ENCODE measurements at places on chromosomes 6 and 20.

DNA sequence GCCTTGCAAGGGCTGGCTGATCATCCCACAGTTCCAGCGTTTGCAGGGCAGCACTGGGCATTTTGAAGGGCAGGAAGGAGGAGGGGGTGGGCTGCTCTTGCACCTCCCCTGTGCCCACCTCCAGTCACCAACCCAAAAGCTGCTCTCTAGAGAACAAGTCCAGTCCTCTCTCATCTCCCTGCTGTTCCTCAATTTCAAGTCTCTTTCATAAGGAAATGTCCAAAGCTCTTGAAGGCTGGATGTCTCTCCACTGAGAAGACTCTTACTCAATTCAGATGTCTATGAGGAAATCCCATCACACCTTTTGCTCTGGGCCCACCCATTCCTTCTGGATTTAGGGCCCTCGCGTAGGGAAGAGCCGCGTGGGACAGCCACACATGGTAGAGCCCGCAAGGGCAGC, 31.7 kb downstream of the WRNIP1 start:
- DNase-seq = no peak

GRCh38 chr6:55388211-55388610, 60.9 kb downstream of the GFRAL start:
- no peak for DNase-seq

DNA sequence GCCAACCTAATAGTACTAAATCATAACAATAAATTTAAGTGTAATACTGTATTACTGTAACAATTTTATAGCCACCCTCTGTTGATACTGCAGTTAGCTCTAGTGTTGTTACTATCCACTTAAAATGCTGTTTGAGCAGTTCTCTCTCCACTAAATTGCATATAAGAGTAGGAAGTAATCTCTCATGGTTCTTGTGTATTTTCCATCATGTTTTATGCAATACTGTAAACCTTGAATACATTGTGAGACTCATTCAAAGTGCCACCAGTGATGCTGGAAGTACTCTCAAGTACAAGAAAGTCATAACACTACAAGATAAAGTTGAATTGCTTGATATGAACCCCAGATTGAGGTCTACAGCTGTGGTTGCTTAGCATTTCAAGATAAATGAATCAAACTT, 65.5 kb downstream of the WASF1 start:
- DNase-seq = no peak

- peak; percentile 89 for DNase-seq
These were observed 13.3 kb upstream of the RBPJL start for GRCh38 chr20:45293041-45294002.

- DNase-seq = no peak
These were observed 149.4 kb downstream of the PHF3 start for GRCh38 chr6:63785006-63785405.

GRCh38 chr20:35788796-35789195, 17.0 kb downstream of the PHF20 start:
- no peak for DNase-seq

- DNase-seq = no peak
These were observed 30.2 kb upstream of the IL17A start for GRCh38 chr6:52155791-52156576.

GRCh38 chr6:141199074-141199473, 933.7 kb upstream of the GJE1 start:
- no peak for DNase-seq

- DNase-seq = no peak
These were observed 73.4 kb upstream of the GTSF1L start for GRCh38 chr20:43800186-43800585.

GRCh38 chr6:127641905-127642304, 64.9 kb downstream of the C6orf58 start:
- DNase-seq = no peak

DNA sequence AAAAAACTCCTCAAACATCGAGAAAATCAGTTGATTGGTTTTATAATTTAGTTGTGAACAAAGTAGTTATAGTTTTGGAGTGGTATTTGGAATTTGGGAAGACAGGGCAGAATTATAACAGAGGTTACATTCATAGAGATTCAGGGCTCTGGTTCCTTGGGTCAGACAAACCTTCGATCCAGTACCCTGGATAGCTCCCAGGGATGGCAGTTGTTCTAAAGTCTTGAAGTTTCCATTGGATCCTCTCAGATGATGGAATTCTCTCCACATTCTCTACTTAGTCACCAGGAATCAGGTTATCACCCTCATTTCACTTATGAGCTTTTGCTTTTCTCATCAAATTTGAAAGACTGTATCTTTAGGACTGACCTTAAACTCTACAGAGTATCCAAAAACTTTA, 285.1 kb downstream of the CENPW start:
- DNase-seq = no peak

DNA sequence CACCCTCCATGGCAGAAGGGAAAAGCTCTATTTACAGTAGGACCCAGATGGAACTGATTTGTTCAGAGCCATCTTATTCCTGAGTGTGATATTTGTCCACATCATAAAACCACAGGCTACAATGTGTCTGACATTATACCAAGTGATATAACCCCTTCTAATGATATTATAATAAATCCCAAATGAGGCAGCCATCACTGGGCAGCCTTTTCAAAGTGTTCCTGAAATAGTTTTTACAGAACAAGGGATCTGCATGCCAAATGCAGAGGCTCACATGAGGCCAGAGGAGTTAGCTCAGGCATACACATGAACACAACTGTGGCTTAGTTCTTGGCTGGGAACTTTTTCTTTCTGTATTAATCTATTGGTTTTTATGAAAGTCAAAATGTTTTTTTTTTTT, 207.7 kb downstream of the MAFB start:
- no peak for DNase-seq

- DNase-seq = no peak
These were observed 99.7 kb downstream of the F13A1 start for GRCh38 chr6:6220718-6221117.

- peak; percentile 81 for DNase-seq
These were observed 31.4 kb downstream of the ACSS2 start for GRCh38 chr20:34907616-34908469.

DNA sequence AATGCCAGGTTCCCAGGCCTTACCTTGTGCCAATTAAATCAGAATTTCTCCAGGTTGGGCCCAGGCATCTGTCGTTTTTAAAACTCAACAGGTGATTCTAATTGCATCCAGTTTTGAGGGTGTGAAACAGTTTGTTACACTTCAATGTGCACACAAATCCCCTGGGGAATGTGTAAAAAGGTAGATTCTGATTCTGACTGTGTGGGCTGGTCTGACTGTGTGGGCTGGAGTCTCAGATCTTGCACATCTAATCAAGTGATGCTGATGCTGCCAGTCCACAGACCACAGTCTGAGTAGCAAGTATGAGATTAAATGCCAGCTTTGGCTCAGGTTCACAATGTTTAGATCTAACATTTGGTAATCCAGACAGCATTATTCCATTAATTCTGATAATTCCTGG, 12.5 kb upstream of the ETV7 start:
- no peak for DNase-seq

DNA sequence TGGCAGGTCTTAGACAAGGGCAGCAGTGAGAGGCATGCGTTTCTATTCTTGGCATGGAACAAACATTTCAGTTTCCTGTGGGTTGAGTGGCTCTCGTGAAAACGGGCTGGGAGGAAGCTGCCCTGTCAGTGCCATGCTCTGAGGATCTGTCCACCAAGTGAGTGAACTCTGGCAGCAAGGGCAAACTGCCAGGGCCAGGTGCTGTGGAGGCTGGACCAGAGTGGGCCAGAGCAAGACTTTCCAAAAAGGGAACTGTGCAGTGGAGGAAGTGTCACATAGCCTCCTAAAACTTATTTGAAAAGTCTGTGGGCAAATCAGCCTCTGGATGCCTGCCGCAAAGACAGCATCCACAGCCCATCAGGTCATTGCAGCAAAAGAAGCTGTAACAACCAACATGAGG, 44.2 kb upstream of the TAB2 start:
- DNase-seq = no peak

DNA sequence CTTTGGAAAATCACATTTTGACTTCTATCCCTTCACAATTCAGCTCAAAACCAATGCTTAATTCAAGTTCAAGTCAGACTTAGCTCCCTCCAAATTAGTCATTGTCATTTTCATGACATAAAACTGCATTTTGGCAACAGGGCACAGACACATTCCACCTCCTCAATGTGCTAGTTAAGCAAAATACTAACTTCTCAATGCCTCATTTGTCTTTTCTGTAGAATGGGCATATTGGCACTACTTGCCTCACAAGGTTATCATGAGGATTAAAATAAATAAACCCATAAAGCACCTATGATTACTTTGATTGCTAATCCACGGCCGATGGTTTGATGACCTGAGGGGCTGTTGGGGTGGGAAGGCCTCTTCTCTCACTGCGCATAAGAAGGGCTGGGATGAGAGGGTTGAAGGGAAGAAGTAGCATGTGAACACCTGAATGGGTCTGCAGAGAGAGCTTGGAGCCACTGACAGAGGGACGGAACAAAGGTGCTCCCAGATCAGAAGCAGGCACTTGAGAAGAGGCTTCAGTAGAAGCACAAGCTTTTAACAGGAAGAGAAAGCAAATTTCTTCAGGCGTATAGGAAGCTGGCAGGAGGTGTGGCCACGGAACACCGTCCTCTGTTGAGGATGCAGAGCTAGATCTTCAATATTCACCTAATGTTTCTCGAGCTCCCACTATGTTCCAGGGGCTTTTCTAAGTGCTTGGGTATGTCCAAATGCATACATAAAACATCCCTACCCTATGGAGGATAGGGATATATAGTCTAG, 11.7 kb upstream of the TBC1D7 start:
- no peak for DNase-seq

GRCh38 chr6:69816026-69816425, 19.2 kb upstream of the LMBRD1 start:
- DNase-seq = no peak

- DNase-seq = no peak
These were observed 83.5 kb upstream of the TMEM181 start for GRCh38 chr6:158476389-158476788.

GRCh38 chr6:105352037-105352617, 50.8 kb downstream of the PREP start:
- no peak for DNase-seq

- DNase-seq = no peak
These were observed 477.3 kb upstream of the IRAK1BP1 start for GRCh38 chr6:78390066-78390465.

DNA sequence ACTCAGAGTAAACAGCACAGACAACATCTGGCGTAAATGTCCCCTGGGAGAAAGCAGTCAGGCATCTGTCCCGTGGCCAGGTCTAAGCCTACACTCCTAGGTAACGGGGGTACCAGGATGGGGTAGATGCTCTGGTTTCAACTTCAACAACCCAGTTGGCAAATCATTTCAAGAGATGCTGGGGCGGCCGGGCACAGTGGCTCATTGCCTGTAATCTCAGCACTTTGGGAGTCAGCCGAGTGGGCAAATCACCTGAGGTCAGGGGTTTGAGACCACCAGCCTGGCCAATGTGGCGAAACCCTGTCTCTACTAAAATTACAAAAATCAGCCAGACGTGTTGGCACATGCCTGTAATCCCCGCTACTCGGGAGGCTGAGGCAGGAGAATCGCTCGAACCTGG, 12.3 kb downstream of the PREX1 start:
- DNase-seq = no peak

DNA sequence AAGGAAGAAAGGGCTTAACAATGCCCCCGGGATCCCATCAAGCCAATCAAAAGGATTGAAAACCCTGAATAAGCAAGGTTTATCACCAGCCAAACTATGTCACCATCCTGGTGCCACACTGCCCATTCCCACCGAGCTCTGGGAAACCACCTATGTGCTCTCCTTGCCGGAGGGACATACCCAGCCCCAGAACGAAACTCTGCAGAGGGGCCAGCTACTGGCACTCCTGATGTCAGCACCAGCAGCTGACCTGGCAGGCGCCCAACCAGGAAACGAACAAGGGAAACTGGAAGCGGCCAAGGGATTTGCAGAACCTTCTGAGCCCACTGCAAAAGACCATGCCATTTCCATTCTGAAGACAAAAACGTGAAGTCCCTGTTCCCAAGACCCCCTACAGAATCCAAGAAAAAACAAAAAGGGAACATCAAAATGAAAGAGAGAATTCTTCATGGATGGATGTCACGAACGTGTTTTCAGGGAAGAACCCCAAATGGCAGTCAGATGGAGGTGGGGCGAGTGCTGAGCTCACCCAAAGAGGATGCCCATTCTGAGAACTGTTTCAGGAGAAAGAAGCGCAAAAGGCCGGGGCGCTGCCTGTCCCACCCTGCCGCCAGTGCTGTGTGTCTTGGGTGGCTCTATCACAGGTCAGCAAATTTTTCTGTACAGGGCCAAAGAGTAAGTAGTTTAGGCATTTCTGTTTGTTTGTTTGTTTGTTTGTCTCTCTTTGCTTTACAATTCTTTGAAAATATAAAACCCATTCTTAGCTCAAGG, 305.2 kb downstream of the ESR1 start:
- peak; percentile 48 for DNase-seq

GRCh38 chr6:147207351-147207750, 3.1 kb downstream of the STXBP5 start:
- no peak for DNase-seq

- DNase-seq = no peak
These were observed 6.6 kb upstream of the SAMHD1 start for GRCh38 chr20:36957875-36958667.

DNA sequence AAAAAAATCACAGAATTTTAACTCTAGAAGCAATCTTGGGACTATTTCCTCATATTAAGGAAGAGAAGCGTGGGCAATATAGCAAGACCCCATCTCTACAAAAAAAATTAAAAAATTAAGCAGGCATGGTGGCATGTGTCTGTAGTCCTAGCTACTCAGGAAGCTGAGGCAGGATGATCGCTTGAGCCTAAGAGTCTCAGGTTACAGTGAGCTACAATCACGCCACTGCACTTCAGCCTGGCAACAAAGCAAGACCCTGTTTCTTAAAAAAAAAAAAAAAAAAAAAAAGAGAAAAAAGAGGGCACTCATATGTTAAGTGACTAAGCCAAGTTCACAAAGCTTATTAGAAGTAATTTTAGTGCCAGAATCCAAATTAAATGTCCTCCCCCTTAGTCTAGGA, 100.8 kb downstream of the SESN1 start:
- no peak for DNase-seq

DNA sequence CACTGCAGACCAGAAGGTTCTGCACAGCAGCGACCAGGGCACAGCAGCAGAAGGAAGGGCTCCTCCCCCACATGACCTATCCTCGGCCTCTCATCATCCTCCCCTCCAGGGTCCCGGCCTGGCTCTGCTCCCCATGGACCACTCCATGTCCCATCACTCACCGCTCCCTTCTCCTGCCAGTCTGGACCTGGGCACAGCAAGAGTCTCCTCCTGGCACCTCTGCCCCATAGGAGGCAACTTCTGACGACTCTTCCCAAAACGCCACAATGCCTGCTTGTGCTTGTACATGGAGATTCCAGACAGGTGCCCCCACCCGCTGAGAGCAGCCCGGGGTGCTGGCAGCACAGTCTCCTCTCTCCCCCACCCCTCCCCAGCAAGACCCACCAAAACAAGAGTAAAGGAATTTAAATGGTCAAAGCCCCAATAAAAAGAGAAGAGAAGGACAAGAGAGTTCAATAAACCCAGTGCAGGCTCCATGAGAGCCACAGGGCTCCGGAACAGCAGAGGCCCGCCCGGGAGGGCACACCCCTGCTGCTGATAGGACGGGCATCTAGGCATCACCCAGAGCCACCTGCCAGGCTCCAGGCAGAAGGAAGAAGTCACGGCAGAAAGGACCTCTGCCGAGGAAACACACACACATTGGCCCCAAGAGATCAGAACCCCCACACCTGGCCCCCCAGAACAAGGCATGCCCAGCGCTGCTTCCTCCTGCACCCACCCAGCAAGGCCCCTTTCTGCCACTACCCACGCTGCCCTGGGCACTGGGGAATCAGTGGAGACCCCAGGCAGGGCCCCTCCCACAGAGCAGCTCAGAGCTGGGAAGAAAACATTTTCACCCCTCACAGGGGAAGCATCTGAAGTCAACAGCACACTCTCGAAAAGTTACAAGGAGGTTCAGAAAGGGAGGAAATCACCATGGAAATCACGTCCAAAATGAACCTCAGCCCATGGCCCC, 15.2 kb downstream of the TAF4 start:
- no peak for DNase-seq
